ENCODE measurements at places on chromosomes 3 and 15.

GRCh38 chr3:159305017-159305416 lies 503.2 kb downstream of the MFSD1 start:
- DNase-seq: no peak

- no peak for DNase-seq
These were observed 10.7 kb downstream of the MUC13 start for GRCh38 chr3:124923833-124924232.

GRCh38 chr15:34217587-34218225 lies 7.1 kb upstream of the EMC4 start:
- DNase-seq: peak; percentile 26

DNA sequence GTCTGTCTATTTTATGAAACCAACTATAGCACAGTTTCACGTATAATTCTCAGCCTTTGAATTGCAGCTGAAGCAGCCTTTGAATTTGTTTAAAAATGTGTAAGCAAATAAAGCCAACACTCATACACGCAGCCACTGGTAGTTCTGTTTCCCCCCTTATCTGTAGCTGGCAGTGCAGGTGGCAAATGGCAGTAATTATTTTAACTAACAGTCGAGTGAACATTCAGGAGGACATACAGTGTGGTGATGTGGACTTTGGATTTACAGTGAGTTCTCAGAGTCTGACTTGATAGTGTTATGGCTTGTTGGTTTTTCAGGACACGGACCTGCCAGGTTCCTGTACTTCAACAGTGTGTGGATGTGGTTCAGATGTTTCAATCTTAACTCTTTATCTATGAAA lies 64.0 kb upstream of the SKOR1 start:
- no peak for DNase-seq

- DNase-seq: peak; percentile 61
These were observed 1.4 kb upstream of the BHLHE40 start for GRCh38 chr3:4977853-4978203.

- no peak for DNase-seq
These were observed 161.0 kb downstream of the PLD1 start for GRCh38 chr3:171649267-171649666.

- DNase-seq: no peak
These were observed 63.0 kb downstream of the ARHGAP31 start for GRCh38 chr3:119357190-119357589.

- DNase-seq: no peak
These were observed 92.3 kb upstream of the FHIT start for GRCh38 chr3:61343543-61343942.

DNA sequence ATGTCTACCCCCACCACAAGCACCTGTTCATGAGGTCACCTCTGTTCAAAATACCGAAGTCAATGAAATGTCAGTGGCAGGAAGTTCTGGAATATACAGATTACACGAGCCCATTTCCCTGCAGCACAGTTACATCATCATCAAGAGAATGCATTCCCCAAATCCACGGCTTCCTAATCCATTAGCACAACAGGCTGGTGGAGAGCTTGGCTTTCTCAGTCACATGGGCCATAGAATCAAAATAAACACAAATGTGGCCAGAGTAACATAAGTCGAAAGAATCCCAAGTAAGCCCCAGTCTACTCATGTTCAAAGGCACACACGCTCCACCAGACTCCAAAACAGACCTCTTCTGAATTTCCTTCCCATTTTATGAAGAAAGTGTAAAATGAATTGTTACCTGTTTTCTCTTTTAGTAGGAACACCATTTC lies 419.3 kb downstream of the MAGI1 start:
- DNase-seq: peak; percentile 67

GRCh38 chr3:48425281-48425812 lies 4.5 kb downstream of the PLXNB1 start:
- DNase-seq: no peak

DNA sequence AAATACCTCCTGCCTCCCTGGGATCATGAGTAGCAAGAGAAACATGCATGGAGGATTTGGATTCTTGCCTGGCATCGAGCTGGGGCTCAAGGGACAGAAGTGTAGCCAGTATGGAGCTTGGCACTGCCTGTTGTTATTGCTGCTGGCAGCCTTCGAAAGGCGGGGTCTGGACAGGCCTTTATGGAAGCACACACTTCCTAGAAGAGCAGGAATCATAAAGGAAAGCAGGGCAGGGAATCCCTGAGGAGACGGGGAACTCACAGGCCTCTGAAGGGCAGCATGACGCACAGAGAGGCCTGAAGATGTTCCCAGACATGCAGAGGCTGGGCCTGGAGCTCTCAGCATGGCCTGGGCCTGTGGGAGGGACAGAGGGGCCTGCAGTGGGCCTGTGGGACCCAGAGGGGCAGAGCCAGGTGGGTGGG lies 18.6 kb upstream of the SLC41A3 start:
- no peak for DNase-seq

DNA sequence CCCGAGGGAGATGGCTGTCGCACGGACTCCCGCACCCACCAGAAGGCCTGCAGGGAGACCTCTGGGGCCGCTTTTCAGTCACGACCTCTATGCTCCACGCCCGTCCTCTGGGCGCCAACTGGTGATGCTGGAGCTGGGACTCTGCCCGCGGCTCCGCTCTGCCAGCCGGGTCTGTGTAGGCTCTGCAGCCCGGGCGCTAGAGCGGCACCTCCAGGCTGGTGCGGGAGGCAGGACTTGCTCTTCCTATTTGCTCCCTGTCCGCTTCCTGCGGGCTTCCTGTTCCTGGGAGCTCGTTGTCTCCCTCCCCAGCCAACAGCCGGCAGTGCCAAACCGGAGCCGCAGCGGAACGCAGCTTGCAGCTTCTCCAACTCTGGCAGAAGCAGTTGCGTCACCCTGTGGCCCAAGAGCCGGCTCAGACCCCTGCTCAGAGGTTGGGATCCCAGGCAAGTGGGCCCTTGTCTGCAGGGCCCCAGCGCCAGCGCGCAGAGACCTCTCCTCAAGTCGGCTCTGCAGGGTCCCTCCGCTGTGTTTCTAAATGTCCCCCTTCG lies 285.9 kb downstream of the XXYLT1 start:
- DNase-seq: no peak

DNA sequence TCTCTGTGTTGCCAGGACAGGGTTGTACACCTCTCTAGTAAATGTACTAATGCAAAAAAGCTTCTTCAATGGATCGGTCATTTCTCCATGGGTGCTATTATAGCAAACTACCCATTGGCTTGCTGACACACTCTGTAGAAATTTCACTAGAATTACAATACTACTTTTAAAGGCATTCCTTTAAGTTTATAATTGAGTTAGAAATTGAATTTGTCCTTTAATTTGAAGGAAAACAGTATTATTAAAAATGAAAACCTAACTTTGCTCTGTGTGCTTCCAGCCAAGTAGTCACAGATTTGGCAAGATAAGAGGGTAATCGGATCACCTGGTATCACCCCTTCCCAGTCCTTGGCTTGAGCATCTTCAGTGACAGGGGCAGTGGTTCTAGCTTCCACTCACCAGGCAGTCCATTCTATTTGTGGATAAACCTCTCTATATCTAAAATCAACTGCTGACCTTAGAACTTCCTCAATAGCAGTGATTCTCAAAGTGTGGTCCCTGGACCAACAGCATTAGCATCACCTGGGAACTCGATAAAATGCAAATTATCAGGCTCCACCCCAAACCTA lies 93.2 kb downstream of the GHSR start:
- DNase-seq: peak; percentile 7

DNA sequence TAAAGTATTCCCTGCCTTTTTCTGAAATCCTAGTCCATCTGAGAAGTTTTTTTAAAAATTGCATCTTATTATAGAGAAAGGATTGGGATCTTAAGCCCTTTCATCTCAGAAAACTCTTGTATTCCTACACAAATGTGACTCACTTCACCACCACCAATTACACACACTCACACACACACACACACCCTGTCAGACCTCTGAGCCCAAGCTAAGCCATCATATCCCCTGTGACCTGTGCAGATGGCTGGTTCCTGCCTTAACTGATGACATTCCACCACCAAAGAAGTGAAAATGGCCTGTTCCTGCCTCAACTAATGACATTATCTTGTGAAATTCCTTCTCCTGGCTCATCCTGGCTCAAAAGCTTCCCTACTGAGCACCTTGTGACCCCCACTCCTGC lies 1181.9 kb downstream of the ROBO2 start:
- peak; percentile 2 for DNase-seq

GRCh38 chr3:29690686-29691353 lies 409.9 kb downstream of the RBMS3 start:
- DNase-seq: no peak

- no peak for DNase-seq
These were observed 43.9 kb downstream of the ZNF148 start for GRCh38 chr3:125331243-125331642.

DNA sequence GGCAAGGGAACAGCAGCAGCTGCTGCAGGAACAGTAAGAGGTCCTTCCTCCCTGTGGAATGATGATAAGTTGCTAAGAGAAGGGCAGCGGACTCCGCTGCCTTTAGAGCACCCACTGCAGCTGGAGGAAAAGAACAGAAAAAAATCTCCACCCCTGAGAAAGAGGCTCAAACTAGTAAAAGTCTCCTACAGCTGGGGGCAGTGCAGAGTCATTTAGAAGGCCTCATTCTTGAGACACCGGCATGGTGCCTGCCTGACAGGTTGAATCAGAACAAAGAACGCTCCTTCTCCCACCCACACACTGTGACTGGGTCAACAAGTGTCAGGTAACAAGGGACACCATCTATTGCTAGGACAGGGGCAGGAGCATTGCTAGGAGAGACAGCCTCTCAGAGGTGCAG lies 188.4 kb downstream of the ABHD5 start:
- DNase-seq: peak; percentile 48

GRCh38 chr3:65268426-65268825 lies 580.6 kb upstream of the ADAMTS9 start:
- no peak for DNase-seq
